ENCODE measurements at places on chromosomes 6 and 20.
A peak's percentile ranks its signal among the peaks of the same experiment; 100 is the strongest.

GRCh38 chr6:103047567-103047966 lies 1654.1 kb downstream of the GRIK2 start:
- no peak for DNase-seq

DNA sequence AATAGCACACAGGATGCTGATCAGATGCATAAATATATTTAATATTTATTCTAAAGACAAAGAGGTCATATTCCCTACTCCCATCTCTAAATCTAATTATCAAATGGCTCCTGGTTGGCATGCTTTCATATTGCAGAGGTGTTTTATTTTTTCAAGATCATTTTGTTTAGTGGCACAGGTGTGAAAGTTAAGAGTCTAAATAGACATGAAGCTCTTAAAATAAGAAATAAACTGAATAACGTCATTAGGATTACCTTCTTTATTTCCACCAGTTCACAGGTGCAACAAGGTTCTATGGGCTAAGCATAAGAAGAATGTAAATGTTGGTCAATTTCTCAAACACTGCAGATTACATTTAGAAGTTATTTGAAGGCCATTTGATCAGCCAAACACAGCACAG lies 7.1 kb upstream of the CYP24A1 start:
- DNase-seq: no peak

- no peak for DNase-seq
Observed at GRCh38 chr6:137744877-137745276, 122.2 kb upstream of the TNFAIP3 start.

DNA sequence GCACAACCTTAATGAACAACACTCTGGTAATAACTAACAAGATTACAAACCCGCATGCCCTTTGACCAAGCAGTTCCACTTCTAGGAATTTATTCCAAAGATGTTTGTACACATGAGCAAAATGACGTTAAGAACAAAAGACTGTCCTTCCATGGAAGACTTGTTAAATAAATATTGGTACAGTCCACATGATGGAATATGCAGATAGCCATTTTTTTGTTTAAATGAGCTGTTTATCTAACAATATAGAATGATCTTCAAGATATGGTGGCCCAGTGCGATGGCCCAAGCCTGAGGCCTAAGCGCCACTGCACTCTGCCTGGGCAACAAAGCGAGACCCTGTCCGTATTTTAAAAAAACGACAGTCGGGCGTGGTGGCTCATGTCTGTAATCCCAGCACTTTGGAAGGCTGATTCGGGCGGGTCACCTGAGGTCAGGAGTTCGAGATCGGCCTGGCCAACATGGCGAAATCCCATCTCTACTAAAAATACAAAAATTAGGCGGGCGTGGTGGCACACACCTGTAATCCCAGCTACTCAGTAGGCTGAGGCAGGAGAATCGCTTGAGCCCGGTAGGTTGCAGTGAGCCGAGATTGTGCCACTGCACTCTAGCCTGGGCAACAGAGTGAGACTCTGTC lies 7.4 kb upstream of the AHCY start:
- DNase-seq: no peak

- peak; percentile 47 for DNase-seq
Observed at GRCh38 chr20:36070451-36070850, 84.1 kb upstream of the EPB41L1 start.

GRCh38 chr20:19073584-19074218 lies 138.7 kb upstream of the SLC24A3 start:
- DNase-seq: no peak

- no peak for DNase-seq
Observed at GRCh38 chr6:85772641-85773040, 130.0 kb upstream of the SYNCRIP start.

DNA sequence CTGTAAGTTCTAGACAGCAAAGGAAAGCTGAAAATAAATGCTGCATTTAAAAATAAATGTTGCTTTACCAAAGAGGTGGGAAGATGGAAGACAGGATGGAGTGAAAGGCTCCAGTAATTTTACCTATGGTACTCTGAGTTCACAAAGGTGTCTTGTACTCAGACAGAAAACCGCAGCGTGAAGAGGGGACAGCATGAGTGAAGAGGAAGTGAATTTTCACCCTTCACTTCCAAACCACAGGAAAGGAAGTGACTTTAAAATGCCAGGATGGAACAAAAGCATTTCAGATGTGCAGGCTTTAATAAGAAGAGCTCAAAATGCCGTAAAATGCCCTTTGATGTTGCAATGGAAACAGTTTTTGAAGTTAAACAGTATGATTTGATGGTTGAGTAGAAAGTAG lies 91.2 kb upstream of the TINAG start:
- DNase-seq: no peak

DNA sequence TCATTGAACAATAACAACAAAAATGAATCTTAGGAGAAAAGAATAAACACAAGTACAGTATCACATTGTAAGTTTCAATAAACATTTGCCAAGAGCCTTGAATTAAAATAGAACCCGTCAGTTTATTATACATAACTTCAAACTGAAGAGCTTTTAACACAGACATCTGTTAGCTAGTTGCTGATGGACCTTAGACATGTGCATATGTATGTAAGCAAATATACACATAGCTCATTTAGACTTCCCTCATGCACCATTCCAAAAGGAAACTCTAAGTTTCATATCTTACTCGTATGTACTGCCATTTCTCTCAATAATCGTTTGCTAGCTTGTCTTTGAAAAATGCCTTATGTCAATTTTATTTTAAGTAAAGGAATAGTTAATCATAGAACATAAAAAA lies 235.0 kb downstream of the TENT5A start:
- DNase-seq: no peak

DNA sequence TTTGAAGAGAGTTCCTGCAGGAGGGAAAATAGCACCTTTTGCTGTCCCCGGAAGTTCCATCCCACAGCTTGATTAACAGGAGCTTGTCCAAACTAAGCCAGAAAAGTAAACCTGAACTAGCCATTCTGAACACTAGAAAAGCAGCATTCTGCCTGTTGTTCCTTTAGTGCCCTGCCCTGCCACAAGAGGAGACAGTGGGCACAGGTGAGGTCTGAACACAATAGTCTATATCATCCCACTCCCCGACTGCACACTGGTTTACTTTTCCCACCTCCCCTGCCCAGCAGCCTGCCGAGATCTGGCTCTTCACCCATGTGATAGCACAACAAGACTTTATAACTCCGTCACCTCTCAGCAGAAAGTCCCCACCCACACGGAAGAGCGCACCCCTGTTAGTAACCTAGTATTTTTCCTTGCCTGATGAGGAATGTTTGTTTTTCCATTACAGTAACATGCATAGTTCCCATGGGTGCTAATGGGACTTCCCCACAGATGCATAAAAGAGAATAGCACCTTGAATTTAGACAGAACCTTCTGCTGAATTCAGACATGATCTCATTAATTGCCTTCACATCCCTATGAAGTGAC lies 59.7 kb downstream of the TFAP2A start:
- DNase-seq: no peak

DNA sequence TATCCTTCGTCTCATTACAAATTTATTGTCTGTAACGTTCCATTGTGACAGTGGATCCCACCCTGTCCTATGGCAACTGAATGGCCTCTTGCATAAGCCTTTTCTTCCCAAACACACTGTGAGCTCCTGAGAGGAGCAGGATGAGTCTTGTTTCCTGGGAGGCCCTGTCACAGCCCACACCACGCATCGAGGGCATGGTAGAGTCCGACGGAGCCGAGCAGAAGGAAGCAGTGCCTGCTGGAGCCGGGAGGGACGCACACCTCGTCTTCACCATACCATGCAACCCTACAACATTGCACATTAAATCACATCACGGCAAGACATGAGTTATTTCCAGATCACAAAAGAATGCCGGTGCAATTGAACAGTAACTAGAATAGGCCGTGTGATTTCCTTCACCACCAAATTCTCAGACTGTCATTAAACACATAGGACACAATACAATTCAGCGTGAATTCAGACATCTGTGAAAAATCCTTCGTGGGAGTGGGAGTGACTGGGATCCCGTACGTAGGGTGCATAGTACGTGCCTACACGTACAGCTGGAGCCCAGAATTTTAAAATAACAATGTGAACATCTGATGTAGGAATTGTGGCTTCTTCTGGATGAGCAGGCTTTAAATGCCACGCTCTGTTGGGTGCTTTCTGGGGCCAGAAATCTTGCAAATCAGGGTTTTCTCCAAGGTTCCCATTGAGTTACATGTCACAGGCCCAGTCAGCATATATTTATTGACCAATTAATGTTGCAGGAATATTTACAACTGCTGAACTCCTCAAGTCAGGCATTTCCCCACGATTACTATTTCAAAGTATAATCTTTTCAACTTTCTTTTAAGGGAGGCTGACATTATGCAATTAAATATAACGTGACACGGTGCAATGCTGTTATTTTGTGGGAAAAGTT lies 201.8 kb downstream of the TTLL2 start:
- DNase-seq: no peak

- no peak for DNase-seq
Observed at GRCh38 chr20:4014031-4014474, 1.3 kb downstream of the RNF24 start.

- no peak for DNase-seq
Observed at GRCh38 chr6:34067814-34068213, 78.1 kb downstream of the GRM4 start.

GRCh38 chr6:80640176-80640575 lies 533.7 kb downstream of the BCKDHB start:
- no peak for DNase-seq

GRCh38 chr6:125784365-125784764 lies 6.4 kb upstream of the NCOA7 start:
- no peak for DNase-seq

DNA sequence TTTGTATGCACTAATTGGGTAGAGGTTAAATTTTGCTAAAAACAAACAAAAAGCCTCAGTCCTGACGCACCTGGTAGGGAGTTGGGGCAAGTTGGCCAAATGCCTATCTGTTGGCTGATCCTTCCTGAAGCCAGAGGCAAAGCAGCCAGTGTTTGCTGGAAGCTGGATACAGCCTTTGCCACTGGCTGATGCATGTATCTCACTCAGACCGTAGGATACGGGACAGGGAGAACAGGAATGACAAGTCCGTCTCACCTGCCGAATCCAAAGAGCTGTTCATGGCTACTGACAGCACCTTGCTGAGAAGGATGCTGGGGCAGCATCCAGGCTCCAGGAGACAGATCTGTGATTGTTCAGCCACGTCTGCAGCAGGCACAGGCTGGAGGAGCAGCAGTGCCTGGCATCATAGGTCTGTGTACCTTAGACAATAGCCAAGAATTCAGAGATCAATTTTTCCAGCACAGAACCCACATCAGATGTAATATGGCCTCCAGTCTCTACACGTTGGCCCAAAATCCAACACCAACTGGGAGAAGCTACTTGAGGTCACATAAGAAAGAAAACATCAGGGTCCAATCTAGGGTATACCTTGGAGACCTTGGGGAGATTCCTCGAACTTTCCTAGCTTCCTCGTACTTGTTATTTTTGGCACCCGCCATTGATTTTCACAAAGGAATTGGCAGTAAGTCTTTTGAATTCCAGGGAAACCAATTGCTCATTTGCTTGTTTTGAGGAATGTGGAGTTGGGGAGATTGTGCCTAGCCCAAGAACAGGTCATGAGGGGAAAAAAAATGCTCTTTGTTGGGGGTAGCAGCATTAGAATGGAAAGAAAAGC lies 108.5 kb upstream of the ARMC2 start:
- no peak for DNase-seq

GRCh38 chr6:154683756-154684523 lies 49.3 kb upstream of the SCAF8 start:
- no peak for DNase-seq

GRCh38 chr6:57221191-57221935 lies 744 bp downstream of the RAB23 start:
- peak; percentile 26 for DNase-seq

GRCh38 chr6:87697581-87698546 lies 4.2 kb downstream of the AKIRIN2 start:
- DNase-seq: no peak

DNA sequence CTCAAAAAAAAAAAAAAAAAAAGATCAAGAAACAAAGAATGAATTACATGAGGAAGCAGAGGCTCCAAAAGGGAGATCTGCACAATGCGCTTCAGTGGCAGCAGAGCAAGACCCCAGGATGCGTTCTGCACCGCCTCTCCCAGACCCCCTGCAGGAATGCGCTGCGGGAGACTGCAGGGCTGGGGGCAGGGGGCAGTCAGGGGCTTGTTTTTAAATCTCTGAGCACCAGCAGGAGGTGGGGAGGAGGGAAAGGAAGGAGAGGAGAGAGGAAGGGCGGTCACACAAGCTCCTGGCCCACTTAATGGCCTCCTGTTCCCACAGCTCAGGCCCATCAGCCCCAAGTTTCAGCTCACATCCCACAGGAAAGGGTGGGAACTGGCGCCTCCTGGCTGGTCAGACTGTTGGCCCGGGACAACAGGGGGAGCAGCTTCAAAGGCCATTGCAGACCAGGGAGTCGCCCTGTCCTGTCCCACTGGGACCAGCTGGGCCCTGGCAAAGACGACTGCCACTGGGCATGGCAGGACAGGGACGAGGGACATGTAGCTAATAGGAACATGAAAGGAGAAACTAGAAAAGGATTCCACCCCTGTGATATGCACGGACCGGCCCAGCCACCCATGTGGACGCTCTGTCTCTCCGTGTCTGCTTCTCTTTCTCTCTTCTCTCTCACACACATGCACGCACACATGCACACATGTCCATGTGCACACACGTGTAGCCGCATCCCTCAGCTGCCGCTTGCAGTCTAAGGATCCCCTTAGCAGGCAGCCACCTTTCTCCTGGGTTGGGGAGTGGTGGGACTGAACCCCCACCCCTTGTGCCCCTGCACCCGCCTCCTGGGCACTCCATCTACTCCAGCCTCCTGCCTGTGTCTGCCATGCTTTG lies 34.7 kb downstream of the TFEB start:
- no peak for DNase-seq

DNA sequence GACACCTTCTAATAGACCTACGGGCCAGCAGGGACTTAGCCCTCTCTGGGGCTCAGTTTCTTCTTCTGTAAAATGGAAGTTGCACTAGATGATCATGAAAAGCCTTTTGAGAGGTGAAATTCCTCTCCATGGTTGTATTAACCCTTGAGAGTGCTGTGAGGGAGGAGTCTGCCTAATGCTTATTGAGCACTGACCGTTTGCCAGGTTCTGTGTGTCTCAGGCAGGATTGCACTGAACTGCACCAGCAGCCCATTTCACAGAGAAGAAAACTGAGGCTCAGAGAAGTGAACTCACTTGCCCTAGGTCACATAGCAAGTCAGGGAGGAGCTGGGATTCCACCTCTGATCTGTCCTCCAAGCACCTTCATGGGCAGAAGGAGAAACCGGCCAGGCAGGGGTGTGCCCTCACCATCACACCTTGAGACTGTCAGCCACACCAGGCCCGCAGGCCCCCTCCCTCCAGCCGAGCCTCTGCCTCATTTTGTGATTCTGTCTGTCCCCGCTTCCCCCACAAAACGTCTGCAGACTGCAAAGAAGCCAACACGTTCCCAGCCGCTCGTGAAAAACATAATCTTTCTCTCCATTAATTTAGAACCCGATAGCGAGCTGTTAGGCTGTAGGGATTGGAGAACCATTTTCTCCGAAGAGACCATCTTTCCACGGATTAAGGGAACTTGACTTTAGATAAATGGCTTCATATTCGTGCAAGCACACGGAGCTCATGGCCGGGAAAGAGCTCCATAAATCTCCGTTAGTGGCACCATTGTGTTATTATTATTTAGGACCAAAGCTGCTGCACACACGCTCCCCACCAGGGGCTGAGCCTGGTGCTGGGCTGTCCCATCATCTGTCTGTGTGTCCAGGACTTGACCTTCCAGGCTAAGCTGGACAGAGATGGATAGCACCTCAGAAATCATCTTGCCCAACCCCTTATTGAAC lies 46.0 kb downstream of the KIAA1755 start:
- no peak for DNase-seq
